ENCODE measurements at places on chromosomes 4 and X.

DNA sequence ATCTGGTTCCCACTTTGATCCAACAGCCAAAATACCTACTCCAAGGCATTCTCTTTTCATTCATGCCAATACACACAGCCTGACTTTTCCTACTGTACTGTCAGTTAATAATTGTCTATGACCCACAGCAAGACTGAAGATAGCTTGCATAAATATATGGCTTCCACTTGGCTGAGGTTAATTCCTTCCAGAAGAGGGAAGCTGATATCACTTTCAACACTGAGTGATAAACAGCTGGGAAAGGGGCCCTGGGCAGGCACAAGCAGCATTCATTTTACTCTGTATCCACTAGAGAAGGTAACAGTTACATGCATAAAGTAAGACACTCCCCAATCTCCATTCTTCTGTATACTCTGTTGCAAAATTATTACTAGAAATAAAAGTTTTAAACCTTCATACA lies 200.2 kb upstream of the UGT8 start:
- no peak for DNase-seq

- DNase-seq, result no peak
These were observed 51.9 kb upstream of the RBM47 start for GRCh38 chr4:40681600-40681999.

DNA sequence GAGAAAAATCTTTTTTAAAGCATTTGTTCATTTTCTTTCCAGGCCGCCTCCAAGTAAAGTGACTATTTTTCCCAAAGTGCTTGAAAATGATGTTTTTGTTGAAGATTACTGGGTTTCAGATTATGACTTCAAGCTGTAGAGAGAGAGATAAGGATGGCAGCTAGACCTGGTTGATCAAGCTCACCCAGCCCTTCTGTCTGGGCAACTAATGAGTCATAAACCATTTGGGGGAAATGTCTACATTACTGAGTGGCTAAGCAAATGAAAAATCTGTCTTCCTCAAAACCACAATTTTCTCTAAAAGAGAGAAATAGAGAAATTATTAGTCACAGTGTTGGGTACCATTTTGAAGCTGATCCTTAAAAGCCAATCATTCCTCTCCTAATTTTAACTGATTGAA lies 355.4 kb upstream of the CPEB2 start:
- DNase-seq, result no peak

DNA sequence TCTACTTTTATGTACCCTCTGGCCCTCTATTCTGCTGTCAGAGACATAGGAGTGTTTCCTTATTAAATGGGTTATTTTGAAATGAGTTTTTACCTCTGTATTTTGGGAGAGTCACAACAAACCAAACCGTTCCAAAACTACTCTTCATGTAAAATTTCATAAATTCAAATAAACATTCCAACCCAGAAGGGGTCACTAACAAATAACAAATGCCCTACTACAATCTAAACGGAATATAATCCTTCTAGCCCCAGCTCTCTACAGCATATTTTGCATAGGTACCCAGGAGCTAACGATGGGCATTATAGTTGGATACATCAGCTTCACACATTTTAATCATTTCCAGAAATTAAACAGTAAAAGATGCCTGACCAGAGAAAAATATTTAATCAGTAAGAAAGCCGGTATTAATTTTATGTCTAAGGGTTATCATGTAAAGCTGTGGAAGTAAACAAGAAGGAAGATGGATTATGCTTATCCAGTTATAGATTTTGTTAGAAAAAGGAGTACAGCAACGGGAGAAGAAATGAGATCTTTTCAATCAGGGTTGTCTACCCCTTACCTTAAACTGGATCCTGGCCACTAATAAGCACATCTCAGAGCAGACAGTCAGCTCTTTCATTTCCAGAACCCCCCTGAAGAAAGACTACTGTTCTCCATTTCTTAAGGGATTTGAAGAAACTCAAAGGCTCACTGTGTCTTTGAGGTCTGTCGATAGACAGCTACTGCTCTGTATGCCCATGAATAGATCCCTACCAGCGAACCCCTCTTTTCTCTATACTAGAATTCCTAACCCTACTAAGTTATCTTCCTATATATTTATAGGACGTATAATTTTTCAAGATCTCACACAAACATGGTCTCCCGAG lies 1.2 kb downstream of the UGDH start:
- DNase-seq, result no peak

DNA sequence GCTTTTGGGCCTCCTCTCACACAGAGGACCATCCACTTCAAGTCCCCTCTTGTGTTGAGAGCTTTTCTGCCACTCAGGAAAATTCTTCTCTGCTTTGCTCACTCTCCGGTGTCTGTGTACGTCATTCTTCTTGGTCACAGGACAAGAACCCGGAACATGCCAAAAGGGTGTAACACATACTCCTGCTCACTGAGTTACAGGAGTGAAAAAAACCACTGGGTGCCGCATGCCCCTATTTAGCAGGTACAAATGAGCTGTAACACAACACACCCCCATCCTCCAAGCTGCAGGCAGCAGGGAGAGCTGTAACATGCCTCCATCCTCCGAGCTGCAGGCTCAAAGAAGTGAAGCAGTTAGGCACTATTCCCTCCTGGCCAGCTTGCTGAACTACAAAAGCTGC lies 13.0 kb upstream of the CXCL2 start:
- no peak for DNase-seq

DNA sequence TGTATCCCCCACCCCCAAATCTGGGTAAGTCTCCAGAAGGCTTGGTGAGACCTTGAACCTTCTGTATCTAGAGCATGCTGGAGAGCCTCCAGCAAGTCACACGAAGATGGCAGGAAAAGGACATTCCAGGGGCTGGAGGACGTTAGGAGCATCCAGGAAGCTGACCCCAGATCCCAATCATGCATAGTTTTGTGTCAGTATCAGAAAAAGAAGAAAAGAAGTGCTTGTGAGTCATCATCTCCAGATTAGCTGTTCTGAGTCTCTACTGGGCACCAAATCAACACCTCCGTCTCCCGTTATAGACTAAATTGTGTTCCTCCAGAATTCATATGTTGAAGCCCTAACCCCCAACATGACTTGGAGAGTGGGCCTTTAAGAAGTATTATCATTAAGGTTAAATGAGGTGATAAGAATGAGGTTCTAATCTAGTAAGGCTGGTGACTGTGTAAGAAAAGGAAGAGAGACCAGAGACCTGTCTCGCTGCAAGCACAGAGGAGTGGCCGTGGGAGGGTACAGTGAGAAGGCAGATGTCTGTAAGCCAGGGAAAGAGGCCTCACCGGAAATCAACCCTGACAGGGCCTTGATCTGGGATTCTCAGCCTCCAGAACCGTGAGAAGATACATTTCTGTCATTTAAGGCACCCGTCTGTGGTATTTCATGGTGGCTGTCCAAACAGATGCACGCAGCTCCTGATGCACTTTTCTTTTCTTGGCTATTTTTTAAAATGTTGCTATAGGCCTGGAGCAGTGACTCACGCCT lies 38.1 kb upstream of the CLDN24 start:
- no peak for DNase-seq

- no peak for DNase-seq
These were observed 33.9 kb downstream of the RTL3 start for GRCh38 chrX:78624962-78625909.

DNA sequence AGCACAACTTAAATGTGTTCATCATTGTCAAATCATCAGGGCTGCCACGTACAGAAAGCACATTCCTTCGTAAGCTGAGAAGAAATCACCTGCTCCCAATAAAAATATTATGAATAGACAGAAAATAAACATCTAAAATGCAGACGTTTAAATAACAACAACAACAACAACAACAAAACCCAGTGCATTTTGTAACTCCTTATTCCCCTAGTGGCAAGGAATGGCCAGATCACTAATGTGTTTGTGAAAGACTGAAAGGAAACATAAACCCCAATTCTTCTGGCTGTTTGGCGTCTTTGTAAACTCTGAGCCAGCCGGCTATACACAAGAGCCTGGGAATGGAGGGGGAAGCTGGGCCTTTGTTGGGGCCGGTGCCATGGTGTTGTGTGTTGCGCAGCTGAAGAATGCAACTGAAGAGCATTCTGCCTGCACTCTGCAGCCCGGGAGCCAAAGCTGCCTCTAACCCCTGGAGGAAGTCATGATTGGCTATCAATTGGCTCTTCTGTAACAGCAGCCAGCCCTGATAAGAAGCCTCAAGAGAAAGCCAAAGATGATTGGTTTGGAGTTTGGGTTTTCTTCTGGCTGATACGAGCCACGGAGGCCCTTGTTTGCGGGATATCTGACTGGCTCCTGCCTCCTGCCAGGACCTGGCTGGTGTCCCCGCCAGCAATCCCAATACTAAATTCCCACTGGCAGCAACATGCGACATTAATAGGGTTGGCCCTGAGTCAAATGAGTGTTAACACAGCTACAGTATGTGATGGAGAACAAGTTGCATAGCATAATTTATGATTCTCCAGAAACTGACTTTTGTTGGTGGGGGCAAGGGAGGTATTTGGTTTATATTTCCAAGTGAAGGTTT lies 89.7 kb upstream of the TFDP3 start:
- no peak for DNase-seq

DNA sequence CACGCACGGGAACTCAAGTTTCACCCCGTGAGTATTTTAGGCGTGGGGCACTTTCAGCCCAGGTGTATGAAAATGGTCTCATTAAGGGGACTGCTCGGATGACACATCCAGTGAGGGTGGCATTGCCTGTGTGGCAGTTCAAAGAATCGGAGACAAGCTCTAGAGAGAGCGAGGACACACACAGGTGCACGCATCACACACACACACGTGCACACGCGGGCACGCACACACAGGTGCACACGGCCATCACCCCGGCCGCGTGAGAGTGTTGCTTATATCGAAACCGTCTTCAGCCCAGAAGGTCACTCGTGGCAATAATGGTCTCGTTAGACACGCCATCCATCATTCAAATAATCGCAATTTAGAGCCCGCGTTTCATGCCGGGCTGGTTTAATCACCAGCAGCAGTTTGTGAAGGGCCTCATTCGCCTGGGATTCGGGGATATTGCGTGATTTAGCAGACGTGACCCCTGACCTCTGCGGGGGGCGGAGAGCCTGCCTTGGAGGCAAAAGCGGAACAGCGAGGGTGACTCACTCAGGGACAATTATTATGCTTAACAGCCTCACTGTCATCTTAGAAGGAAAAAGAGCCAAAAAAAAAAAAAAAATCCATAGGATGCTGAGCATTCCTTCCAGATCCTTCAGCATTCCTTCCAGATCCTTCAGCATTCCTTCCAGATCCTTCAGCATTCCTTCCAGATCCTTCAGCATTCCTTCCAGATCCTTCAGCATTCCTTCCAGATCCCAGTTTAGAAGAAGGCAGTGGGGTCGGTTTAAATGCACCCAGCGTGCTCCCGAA lies 89.4 kb upstream of the PPP2R3B start:
- DNase-seq, result no peak

DNA sequence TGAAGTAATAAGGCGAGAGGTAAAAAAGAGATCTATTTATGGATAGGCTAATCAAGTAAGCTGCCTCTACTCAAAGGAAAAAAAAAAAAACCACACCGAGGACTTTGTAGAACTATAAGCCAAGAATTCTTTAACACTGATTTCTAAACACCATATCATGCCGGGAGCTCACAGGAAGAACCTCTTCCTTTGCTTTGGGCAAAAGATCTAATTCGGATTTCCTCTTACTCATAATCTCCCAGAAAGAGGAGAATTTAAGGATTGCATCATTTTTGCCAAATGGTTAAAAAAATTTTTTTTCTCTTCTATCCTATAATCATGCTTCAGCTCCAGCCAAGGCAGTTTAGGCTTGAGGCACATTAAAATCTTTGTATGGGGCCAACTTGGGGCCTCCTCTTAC lies 95.5 kb downstream of the ZNF827 start:
- DNase-seq, result no peak

GRCh38 chrX:21798677-21799219 lies 40.7 kb upstream of the MBTPS2 start:
- DNase-seq, result no peak

GRCh38 chrX:114841051-114841450 lies 176.4 kb downstream of the IL13RA2 start:
- no peak for DNase-seq

GRCh38 chr4:139202991-139203390 lies 26.0 kb upstream of the ELF2 start:
- DNase-seq, result no peak

- DNase-seq, result no peak
These were observed 177.4 kb upstream of the LEF1 start for GRCh38 chr4:108345862-108346817.

- DNase-seq, result no peak
These were observed 44.3 kb downstream of the CCNG2 start for GRCh38 chr4:77201343-77201742.

DNA sequence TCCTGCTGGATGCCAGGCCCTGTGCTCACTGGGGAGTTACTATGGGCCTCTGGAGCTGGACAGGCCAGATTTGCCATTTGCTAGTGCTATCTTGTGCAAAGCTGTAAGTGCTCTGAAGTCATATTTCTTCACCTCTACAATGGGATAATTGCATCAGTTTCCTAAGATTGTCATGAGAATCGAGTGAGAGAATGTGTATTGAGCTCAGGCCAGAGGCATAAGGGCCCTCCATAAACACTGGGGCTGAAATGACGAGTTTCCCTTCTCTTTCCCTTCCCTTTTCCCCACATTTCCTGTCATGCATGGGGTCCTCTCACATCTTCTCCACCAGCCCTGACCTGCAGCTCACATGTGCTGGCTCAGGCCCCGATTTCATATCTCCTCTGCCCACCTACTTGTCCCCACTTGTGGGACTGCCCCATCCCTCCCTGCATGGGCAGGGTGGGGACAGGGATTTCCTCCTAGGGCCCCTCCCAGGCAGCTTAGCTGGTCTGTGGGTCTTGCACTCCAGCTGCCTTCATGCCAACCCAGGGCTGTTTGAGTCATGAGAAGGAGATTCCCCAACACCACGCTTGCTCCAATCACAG lies 358.8 kb downstream of the MID1IP1 start:
- DNase-seq, result no peak

DNA sequence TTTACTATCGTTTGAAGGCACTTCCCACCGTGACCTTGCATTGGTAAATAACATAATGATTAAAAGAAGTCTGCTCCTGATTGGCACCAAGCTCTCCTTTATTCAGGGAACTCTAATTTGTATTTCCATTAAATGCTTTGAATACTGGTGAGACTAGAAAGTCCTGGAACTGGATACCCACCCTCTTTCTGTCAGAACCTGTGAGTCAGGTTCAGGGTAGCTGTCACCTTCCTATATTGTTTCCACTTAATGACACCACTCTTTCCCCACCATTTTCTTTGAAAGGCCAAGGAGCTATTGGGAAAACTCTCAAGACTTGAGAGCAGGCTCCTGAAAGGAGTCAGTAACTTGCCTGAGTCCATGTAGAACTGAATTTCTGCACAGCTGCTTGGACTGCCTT lies 55.9 kb upstream of the RASSF6 start:
- DNase-seq, result no peak

DNA sequence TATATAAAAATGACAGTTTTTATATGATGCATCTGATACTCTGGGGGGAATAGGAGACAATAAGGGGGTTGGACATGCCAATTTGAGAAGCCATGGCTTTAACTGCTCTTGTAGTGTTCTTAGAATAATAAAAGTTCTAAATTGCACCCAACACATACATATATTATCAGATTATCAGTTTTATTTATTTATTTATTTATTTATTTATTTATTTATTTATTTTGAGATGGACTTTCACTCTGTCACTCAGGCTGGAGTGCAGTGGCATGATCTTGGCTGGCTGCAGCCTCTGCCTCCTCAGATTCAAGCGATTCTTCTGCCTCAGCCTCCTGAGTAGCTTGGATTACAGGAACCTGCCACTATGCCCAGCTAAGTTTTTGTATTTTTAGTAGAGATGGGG lies 356.8 kb downstream of the TLL1 start:
- no peak for DNase-seq
